ENCODE measurements at places on chromosomes 2 and 18.

- DNase-seq = no peak
Observed at GRCh38 chr18:35005963-35006577, 35.1 kb upstream of the MAPRE2 start.

- DNase-seq = no peak
Observed at GRCh38 chr2:3718679-3719078, 15.3 kb downstream of the DCDC2C start.

- no peak for DNase-seq
Observed at GRCh38 chr2:119760237-119760955, 674 bp downstream of the PTPN4 start.

GRCh38 chr18:23135550-23136325, 453 bp downstream of the CABLES1 start:
- DNase-seq = no peak

DNA sequence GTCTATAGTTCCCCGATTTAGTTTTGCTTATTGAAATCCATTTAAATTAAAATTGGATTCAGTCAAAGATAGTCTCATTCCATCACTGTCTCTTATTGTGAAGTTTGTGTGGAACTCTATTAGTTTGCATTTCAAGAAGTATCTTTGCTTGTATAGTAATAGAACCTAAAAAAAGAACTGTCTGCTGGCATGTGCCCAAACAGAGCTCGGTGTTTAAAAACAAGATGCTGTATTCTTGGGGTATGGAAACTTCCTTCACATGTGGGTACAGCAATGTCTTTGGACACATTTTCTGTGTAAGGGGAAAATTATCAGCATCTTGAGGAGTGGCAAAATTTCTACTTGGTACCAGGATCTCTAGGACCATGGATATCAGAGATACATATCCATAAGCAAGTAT, 292.6 kb downstream of the PLCL1 start:
- DNase-seq = no peak

DNA sequence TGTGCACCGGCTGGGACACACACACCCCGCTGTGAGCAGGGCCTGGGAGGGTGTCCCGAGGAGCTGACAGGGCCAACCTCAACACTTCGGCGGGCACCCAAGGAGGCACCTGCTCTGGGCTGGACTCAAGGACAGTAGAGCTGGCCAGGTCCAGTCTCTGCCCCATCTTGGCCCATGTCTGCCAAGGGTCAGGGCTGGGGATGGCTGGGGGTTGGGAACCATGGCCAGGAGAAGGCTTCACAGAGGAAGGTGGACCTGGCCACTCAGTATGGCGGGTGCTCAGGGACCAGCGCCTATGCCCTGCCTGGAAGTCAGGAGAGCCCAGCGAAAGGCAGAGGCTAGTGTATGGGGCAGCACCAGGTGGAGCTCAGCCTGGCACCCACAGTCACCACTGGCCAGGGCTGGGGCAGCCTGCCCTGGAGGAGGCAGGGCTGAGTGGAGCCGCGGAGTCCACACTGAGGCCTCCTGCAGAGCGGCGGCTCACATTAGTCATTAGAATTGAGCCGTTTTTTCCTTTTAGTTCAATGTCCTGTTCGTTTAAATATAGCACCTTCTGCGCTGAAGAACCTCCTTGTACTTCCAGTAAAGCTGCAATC, 4.2 kb downstream of the ERFE start:
- DNase-seq = no peak

DNA sequence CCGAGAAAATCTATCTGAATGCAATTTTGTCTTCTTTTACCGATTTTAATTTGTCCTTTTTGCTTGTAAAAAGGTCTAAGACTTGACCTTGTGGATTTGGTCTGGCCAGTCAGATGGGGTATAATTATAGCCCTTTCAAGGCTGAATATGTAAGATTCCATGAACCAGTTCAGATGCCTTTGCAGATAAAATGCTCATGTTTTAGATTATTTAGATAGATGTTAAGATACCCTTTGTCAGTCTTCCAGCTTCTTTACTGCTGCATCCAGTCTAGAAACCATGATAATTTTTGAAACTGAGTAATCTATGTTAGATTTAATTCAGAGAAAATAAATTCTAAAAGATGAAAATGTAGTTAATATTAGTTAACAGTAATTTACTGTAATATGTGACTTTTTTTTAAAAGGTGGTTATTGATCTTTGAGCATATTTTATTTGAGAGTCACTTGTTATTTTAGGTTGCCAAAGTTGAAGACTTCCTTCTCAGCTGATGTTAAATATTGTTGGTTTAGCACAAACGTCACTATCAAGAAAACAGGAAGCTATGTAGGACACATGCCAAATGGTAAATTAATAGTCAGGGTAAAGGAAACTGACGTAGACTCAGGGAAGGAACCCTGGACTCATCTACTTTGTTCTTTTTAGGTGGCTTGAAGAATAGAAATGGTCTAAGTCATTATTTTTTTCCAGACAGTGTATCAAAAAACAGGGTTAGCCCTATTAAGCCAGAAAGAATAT, 29.8 kb downstream of the BABAM2 start:
- no peak for DNase-seq

DNA sequence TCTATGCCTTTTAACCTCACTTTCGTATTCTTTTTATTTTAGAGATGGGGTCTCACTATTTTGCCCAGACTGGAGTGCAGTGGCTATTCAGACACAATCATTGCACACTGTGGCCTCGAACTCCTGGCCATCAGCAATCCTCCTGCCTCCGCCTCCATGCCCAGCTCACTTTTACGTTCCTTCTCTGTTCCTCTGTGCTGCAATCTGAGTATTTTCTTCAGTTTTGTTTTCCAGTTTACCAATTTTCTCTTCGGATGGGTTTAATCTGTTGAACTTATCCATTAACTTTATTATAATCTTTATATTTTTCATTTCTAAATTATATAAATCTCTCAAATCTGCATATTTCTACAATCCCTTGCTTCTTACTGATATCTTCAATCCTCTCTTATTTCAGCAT, 38.6 kb downstream of the SIGLEC15 start:
- no peak for DNase-seq

DNA sequence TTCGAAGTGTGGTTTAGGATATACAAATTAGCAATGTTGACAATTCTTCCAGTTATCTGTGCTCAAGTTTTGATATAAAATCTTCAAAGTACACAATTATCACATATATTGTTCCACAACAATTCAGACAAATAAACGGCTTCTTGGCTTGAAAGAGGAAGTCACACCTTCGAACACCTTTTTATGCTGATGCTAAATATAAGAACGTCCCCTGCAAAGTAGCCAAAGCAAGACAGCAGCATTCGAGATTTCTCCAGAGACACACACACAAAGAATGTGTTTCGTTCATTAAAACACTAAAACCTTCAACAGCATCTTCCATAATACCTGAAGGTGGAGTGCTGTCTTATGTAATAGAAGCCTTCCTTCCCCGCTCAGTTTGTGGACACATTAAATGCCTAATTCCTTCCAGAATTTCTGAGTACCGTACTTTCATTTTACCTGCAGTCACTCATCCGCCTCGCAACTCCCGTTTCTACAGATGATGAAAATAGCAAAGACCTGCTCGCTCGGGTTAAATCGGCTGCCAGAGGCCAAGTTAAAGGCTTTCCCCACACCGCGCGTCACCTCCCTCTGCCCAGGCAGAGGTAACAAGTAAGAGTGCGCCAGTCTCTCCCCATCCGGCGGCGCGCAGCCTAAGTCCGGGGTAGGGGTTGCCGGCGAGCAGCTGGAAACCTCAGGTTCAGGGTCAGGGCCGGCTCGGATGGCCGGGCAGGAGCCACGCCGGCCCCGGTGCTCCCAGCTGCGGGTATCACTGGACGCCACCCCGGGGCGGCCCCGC, 847 bp downstream of the SERPINE2 start:
- DNase-seq = peak; percentile 14

DNA sequence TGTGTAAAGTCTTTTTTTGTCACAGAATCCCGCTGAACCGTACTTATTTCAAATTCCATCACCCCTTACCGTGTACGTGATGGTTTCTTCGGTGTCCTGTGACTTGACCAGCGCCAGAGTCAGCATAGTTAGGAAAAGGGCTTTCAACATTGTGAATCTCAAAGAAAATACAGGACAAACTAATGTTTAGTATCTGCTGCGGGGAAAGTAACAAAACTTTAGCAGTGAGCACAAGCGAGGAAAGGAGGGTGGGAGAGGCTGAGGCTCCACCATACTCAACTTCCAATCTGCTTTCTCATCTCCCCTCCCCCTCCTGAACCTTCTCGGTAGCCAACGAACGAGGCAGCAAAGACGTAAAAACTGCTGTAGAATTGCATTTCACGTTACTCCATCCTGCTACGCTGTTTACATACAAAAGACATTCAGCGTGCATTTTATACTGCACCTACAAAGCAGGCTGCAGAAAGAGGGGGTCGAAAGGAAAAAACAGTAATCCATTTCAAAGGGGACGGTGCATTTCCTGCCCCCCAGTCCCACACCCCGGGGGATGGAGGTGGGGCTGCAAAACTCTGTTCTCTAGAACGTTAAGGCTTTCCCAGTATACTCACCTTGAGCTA, 1.2 kb downstream of the EFEMP1 start:
- DNase-seq = no peak

DNA sequence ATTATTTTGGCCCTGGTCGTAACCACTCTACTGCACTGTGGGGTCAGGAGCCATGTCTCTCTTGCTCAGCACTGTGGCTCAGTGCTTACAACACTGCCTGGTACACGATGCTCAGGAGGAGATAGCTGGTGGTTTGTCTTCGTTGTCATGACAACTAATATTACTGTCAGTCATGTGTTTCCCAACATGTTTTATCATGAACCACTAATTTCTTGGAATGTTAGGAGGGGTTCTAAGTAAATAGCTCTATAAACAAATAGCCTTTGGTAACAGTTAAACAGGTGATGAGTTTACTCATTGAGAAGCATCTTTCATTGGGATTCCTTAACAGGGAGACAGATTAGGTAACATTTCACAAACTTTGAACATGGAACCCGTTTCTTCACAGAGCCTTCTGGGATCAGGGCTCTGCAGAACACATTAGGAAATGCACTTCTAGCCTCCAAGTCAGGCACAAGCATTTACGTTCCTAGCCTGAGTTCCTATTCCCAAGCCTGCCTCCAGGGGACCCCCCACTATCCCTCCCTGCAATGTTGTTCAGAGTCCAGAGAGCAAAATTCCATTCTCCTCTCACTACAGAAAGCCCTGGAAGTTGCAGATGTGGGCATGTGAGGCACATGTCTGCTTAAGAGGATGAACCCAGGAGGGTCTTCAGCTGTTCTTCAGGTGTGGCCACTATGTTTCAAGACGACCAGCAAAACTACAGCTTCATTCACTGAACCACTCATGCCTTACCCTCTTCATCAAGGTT, 6.4 kb upstream of the RBM44 start:
- DNase-seq = no peak

GRCh38 chr2:86319700-86320580, 17.5 kb downstream of the REEP1 start:
- DNase-seq = no peak

All from stimulated activated CD8-positive, alpha-beta memory T cell treated with anti-CD3 and anti-CD28 coated beads, Interleukin-4, amount 100 ng/mL, for 1 hour (primary cell).